ENCODE measurements at places on chromosomes 5 and 9.

DNA sequence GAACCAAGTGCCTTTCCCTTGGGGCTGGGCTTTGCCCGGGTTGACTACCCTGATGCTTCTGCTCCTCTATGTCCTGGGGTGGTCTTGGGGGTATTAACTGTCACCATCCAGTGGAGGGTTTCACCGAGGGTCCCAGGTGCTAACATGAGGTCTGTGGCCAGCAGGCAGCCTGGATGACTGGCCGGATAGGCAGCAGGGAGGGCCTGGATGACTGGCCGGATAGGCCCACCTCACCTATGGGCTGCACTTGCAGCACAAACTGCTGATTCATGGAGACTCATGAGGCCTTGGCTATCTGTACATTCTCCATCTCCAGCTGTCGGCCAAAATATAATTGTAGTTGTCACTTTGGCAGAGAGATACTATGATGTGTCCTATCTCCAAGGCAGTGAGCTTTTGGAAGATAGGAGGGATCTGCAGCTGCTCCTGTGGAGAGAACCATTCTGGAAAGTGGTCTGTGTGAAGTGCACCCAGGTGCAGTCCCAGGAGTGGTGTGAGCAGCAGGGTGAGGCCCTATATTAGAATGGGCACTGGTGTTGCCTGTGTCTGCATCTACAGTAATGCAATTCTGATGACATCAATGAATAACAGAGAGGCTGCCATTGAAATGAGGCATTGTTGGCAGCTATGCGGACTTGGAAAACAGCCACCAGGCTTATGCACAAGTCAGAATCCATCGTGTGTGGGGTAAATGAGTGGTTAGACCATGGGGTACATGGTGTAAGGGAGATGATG lies 26.3 kb upstream of the CDKN2AIPNL start:
- H3K4me3 ChIP-seq: no peak overlapping the region
- H3K36me3 ChIP-seq: no peaks in the 10 kb centered on the region
- H3K27ac ChIP-seq: peak overlapping the region; percentile 15
- no peaks in the 10 kb centered on the region for H3K27me3 ChIP-seq
- DNase-seq: no peak

DNA sequence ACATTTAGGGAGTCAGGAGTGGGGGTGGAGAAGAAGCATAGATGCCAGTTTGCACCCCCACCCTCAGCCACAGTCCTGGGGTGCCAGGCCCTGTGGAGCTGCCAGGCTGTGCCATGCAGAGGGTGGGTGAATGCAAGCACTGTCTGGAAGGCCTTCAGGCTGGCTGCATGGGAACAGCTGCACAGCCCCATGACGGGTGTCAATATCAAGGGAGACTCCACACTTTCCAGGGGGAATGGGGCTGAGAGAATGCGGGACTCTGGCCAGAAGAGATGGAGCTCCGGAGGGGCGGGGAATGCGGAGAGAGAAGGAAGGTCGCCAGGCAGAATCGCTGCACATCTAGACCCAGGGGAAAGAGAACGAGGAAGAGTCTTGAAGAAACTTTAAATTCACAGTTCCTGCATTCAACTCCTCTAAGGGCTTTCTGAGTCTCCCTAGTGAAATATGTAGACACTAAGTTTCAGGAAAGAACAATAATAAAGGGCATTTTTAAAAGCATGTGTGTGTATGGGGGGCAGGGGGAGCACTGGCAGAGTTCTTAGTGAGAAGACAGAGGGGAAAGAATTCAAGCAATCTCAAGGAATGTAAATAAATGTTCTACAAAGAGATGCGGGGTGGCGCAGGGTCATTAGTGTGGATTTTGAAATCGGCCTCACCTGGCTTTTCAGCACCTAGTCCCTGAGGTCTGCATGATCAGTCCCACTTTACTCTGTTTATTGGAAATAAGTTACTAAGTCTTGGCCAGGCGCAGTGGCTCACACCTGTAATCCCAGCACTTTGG lies 59.1 kb downstream of the BOD1 start:
- H3K4me1 ChIP-seq: peaks cover 13% of the 10 kb centered on the region
- no peak for DNase-seq
- peaks cover 16% of the 10 kb centered on the region for H3K27me3 ChIP-seq

DNA sequence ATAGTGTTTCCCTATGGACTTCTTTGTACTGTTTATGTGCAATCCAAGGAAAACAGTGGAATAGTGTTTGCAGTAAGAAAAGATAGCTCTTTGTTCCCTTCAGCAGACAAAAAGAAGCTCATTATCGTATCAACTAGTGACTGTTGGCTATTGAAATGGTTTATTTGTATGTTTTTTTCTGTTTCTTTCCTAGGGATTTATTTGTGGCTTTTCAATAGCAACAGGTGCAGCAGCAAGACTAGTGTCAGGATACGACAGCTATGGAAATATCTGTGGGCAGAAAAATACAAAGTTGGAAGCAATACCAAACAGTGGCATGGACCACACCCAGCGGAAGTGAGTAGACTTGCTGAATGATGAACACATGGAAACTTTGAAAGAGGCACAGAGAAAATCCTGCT lies 65.1 kb downstream of the SLC44A1 start:
- H3K36me3 ChIP-seq: peaks cover 10% of the 10 kb centered on the region
- H3K4me3 ChIP-seq: no peak overlapping the region
- H3K27ac ChIP-seq: no peak overlapping the region
- peaks cover 4% of the 10 kb centered on the region for H3K4me1 ChIP-seq

- no peak overlapping the region for H3K4me3 ChIP-seq
- H3K4me1 ChIP-seq: peaks cover 21% of the 10 kb centered on the region
- no peak overlapping the region for H3K27ac ChIP-seq
- no peaks in the 10 kb centered on the region for H3K27me3 ChIP-seq
- no peak for DNase-seq
These were observed 34.6 kb upstream of the SEMA4D start for GRCh38 chr9:89532478-89532877.

DNA sequence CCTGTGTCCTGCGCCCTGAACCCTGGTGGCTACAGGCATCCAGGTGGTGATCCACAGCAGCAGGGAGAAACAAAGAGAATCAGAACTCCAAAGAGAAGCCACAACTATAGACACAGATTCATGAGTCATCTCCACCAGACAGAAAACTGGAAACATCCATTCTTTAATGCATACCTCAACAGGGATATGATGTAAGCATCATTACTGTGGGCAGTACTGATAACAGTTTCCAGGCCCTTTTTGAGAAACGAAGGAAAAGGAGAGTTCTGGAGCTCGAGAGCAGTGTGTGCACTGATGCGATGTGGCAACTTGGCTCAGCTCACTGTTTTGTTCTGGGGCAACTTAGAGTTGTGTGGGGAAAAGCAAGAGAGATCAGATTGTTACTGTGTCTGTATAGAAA lies 215.6 kb upstream of the ADAMTS16 start:
- no peak overlapping the region for H3K27ac ChIP-seq
- DNase-seq: no peak
- H3K4me3 ChIP-seq: no peak overlapping the region

- peaks cover 13% of the 10 kb centered on the region for H3K27me3 ChIP-seq
- H3K36me3 ChIP-seq: no peaks in the 10 kb centered on the region
- no peak for DNase-seq
- H3K4me1 ChIP-seq: peaks cover 19% of the 10 kb centered on the region
These were observed 313.6 kb downstream of the NSG2 start for GRCh38 chr5:174359071-174359470.

GRCh38 chr9:123107639-123108285 lies 74.3 kb downstream of the GPR21 start:
- H3K27me3 ChIP-seq: no peaks in the 10 kb centered on the region
- no peak for DNase-seq
- H3K4me1 ChIP-seq: peaks cover 11% of the 10 kb centered on the region
- H3K36me3 ChIP-seq: peaks cover 16% of the 10 kb centered on the region
- H3K4me3 ChIP-seq: no peak overlapping the region

- H3K27me3 ChIP-seq: peaks cover 14% of the 10 kb centered on the region
- H3K4me1 ChIP-seq: peaks cover 14% of the 10 kb centered on the region
- DNase-seq: no peak
- H3K36me3 ChIP-seq: no peaks in the 10 kb centered on the region
- no peak overlapping the region for H3K27ac ChIP-seq
These were observed 41.8 kb upstream of the KCNMB1 start for GRCh38 chr5:170430866-170431437.

GRCh38 chr5:147821766-147822165 lies 9.7 kb downstream of the SPINK1 start:
- no peaks in the 10 kb centered on the region for H3K4me1 ChIP-seq
- no peaks in the 10 kb centered on the region for H3K36me3 ChIP-seq
- H3K4me3 ChIP-seq: no peak overlapping the region

DNA sequence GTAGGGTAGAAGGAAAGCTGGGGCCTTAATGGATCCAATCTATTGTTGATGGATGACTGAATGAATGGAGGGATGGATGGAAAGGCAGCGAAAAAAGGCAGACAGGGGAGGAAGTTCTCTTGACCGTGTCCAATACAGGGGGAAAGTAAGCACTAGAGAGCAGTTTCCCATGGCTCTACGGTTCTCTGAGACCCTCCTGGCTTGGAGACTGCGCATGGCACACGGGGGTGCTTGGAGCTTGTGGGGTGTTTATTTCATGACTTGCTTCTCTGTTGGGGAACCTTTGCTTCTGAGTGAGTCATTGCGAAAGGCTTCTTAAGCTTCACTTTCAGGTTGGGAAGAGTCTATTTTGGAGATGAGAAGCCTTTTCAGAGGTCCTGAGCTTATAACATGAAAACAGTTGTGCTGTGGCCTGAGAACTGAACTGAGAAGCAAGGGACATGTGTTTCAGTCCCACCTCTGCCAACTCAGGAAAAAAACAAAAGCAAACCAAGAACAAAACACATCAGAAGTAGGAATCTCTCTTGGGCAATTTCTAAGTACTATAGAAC lies 12.8 kb upstream of the TEX48 start:
- H3K36me3 ChIP-seq: no peaks in the 10 kb centered on the region
- H3K27ac ChIP-seq: no peak overlapping the region
- no peak for DNase-seq
- H3K4me1 ChIP-seq: peaks cover 18% of the 10 kb centered on the region
- H3K27me3 ChIP-seq: peaks cover 3% of the 10 kb centered on the region

GRCh38 chr5:170542691-170543293 lies 39.0 kb downstream of the KCNIP1 start:
- H3K4me1 ChIP-seq: peaks cover 23% of the 10 kb centered on the region
- DNase-seq: no peak
- H3K27ac ChIP-seq: no peak overlapping the region
- peaks cover 22% of the 10 kb centered on the region for H3K27me3 ChIP-seq
- H3K36me3 ChIP-seq: no peaks in the 10 kb centered on the region
- no peak overlapping the region for H3K4me3 ChIP-seq

DNA sequence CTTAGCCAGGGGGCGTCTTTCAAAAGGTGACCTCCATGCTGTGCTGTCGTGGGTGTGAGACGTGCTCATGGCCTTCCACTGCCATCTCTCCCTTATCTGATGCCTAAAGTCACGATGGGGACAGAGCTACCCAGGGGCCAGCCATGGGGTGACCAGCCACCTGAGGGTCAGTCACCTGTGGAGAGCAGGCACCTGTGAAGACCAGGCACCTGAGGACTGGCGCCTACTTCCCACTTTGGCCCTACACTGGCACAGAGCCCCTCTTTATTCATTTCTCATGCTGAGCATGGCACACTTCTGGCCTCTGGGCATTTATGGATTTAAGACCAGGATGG lies 6.4 kb upstream of the EXOC3 start:
- no peak overlapping the region for H3K4me3 ChIP-seq
- H3K27ac ChIP-seq: no peak overlapping the region
- no peak for DNase-seq
- no peaks in the 10 kb centered on the region for H3K36me3 ChIP-seq
- no peaks in the 10 kb centered on the region for H3K27me3 ChIP-seq

DNA sequence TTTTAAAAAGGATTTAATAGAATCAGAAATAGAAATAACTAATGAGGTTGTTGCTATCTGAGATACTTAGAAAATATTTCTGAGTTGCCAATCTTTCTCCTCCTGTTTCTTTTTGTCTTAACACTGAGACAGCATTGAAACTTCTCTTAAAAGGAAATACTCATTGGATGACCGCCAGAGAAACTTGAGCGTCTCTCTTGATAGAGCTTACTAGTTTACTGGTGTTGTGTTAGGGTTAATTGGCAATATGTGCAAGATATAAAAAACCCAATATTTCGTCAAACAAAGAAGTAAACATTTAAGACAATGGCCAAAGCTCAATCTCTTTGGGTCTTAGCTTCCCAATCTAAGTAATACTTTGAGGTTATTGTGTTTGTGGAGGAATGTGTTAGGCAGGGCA lies 176.4 kb upstream of the CHD1 start:
- H3K4me3 ChIP-seq: no peak overlapping the region
- DNase-seq: no peak
- peaks cover 4% of the 10 kb centered on the region for H3K27me3 ChIP-seq
- H3K4me1 ChIP-seq: no peaks in the 10 kb centered on the region
- no peaks in the 10 kb centered on the region for H3K36me3 ChIP-seq

DNA sequence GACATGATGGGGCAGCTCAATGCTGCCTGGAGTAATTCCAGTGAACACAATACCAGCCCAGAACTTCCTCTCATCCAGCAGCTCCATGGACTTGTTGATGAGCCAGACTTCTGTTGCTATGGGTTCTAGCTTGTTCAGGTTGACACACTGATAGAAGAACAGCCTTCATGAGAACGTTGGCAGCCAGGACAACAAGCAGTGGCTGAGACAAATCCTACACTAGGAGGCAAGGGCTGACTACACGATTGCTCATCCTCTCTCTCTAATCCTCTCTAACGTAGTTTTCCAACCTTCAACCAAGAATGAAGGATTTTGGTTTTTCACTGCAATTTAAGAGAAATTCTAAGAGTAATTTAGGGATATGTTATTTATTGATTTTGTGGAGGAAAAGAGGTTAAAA lies 67.8 kb downstream of the NIPSNAP3B start:
- no peak for DNase-seq
- peaks cover 31% of the 10 kb centered on the region for H3K36me3 ChIP-seq
- no peak overlapping the region for H3K27ac ChIP-seq
- no peaks in the 10 kb centered on the region for H3K27me3 ChIP-seq
- no peak overlapping the region for H3K4me3 ChIP-seq
- peaks cover 15% of the 10 kb centered on the region for H3K4me1 ChIP-seq

DNA sequence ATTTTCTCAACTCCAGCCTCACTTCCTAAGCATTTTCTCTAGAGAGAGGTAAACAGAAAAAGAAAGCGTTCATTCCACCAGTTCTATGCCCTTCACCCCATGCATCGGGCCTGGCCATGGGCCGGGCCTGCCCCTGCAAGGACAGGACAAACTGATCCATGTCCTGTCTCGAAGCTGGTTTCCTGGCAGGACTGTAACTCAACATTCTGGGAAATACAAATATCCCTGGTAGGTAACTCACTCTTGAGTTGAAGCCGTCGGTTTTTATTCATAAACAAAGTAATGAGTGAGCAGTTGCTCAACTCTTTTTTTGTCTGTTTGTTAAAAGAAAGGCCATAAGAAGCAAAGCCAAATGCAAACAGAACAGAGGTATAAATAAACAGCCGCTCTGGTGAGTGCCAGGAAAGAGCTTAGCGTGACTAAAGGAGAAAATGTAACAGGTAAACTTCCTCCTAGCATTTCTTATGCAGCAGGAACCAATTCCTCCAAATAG lies 64.4 kb upstream of the DNAH5 start:
- no peak overlapping the region for H3K4me3 ChIP-seq
- peaks cover 4% of the 10 kb centered on the region for H3K4me1 ChIP-seq
- H3K36me3 ChIP-seq: no peaks in the 10 kb centered on the region
- no peak overlapping the region for H3K27ac ChIP-seq
- H3K27me3 ChIP-seq: peaks cover 34% of the 10 kb centered on the region

- peaks cover 9% of the 10 kb centered on the region for H3K27me3 ChIP-seq
- no peaks in the 10 kb centered on the region for H3K4me1 ChIP-seq
- DNase-seq: no peak
- no peak overlapping the region for H3K4me3 ChIP-seq
These were observed 431.9 kb downstream of the ANXA1 start for GRCh38 chr9:73583576-73583975.

GRCh38 chr5:167052791-167053190 lies 1238.7 kb upstream of the WWC1 start:
- H3K36me3 ChIP-seq: no peaks in the 10 kb centered on the region
- H3K4me1 ChIP-seq: peaks cover 2% of the 10 kb centered on the region
- no peak for DNase-seq
- no peak overlapping the region for H3K27ac ChIP-seq
- H3K27me3 ChIP-seq: no peaks in the 10 kb centered on the region
